ELF-1 (cell line): ENCODE measurements at places on chromosomes 4 and X.
A peak's percentile ranks its signal among the peaks of the same experiment; 100 is the strongest.

- DNase-seq: no peak
These were observed 162.9 kb upstream of the SPIN4 start for GRCh38 chrX:63513825-63514568.

DNA sequence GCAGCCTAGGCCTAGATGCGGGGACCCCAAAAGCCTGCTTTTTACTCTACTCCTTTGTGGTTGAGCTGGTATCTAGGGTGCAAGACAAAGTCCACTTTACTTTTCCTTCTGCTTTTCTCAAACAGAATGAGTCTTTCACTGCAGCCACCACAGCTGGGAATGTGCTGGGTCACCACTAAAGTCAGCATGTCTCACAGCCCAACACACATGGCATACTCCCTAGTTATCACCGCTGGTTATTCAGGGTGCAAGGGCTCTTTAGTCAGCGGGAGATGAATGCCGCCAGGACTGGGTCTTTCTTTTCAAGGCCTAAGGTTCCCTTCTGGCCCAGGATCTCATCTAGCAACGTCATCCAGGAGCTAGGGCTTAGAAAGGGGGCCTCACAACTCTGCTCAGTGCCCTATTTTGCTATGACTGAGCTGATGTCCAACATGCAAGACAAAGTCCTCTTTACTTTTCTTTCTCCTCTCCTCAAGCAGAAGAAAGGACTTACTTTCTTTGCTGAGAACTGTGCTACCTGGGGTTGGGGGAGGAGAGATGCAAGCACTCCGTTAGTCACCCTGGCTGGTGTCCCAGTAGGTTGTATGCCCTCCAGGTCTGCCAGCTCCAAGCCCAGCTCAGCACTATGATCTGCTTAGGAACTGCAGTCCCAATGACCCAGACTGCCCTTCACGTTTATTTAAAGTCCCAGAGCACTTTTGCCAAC, 22.9 kb upstream of the STPG2 start:
- DNase-seq: peak; percentile 29

DNA sequence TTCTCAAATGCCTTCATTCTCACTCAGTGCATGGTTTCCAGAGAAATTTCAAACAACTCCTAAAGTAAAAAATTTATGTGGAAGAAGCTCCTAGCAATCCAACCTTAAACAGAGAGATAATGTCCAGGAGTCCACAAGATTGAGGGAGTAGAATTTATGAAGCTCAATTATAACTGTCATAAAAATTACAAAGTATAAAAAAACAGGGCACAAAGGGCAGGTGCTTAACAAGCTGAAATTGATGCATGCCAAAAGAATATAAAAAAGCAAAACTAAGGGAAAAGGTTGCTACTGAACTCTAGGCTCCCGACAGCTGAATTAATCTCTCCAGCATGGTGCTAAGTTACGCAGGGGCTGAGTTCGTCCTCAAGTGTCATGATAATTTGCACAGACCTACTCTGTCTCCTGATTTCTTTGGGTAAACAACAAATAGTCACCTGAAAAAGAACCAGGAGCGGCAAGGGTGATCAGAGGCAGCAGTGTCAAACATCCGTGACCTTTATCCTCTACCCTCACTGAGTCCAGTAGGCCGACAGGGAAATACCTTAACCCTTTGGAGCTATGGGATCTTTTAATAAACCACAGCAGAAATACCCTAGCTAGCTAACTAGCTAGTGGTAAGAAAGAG, 47.2 kb upstream of the RELL1 start:
- no peak for DNase-seq

DNA sequence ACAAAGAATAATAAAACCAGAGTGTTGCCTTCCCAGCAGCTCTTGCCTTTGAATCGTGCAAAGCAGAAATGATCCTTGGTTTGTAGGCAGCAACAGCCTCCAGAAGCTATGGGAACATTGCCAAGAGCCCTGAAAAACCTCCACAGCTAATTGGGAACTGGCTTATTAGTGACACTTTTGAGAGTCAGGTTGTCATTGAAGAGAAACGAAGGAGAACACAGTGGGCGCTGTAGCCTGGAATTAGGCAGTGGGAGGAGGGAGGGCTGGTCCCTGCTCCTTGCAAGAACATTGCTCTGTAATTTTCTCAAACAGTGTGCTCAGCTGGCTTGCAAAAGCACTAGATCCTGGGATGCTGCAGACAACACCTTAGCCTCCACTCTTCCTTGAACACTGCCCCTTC, 331.5 kb upstream of the EMCN start:
- DNase-seq: no peak

GRCh38 chrX:96556886-96557285, 127.8 kb upstream of the DIAPH2 start:
- no peak for DNase-seq

DNA sequence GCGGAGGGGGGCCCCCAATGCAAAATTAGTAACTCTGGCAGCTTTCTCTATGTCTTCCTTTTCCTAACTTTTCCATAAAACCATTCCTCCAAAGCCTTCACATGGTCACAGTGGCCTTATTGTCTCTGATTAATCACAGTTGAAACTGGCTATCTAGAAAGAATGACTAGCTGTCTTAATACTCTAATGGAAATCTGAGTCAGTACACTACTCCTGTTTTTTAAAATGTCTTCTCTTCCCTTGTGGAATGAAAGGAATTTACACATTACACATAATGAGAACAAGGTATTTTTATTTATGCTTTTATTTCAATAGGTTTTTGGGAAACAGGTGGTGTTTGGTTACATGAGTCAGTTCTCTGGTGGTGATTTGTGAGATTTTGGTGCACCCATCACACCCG, 66.3 kb upstream of the PUDP start:
- no peak for DNase-seq

DNA sequence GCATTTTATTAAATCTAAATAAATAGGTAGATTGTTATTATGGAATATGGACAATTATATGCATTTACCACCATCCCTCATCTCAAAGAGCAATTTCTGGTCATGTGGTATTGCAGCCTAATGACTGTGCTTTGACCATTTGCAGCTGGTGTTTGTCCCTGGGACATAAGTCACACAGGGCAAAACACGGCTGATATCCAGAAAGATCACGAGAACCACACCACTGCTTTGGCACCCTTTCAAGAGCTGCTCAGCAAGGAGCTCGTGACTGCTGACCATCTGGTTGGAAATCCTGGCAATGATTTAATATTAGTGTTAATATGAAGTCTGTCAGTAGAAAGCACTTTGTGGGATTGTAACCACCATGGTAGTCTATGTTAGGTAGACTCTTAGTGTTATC, 545.0 kb downstream of the GBA3 start:
- no peak for DNase-seq

DNA sequence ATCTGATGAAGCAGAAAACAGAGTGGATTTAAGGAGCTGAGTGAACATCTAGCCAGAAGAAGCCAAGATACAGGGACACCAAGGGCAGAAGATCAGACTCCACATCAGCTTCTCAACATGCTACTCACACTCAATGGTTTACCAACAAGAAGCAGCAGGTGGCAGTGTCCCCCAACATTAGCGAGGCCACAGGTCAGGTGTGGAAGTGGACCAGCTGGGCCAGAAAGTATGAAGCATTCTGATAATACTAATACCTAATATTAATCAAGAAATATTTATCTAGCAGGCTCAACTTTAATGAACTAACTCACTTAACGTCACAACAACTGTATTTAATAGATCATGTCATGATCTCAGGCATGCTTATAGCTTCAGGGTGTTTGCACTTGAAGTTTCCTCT, 73.4 kb upstream of the TTC29 start:
- peak; percentile 42 for DNase-seq

DNA sequence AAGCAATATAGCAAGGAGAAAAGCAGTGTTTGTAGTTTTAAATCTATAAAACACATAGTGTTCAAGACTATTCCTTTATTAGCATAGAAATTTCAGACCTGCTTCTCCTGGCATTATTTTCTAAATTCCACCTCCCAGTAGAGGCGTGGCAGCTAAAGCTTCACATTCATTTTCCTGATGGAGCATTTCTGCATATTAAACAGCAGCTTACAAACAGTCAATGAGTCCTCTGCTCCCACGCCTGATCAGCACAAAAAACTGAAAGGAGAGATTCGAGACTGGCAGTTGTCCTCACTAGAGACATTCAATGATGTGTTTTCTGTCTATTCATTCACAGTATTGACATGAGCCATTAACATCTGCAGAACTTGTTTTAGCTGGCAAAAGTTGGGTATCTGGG, 61.4 kb downstream of the SHISA3 start:
- no peak for DNase-seq

- no peak for DNase-seq
These were observed 34.1 kb upstream of the ZNF81 start for GRCh38 chrX:47802589-47802988.

GRCh38 chr4:82235346-82235745, 138.4 kb downstream of the HNRNPD start:
- DNase-seq: no peak

DNA sequence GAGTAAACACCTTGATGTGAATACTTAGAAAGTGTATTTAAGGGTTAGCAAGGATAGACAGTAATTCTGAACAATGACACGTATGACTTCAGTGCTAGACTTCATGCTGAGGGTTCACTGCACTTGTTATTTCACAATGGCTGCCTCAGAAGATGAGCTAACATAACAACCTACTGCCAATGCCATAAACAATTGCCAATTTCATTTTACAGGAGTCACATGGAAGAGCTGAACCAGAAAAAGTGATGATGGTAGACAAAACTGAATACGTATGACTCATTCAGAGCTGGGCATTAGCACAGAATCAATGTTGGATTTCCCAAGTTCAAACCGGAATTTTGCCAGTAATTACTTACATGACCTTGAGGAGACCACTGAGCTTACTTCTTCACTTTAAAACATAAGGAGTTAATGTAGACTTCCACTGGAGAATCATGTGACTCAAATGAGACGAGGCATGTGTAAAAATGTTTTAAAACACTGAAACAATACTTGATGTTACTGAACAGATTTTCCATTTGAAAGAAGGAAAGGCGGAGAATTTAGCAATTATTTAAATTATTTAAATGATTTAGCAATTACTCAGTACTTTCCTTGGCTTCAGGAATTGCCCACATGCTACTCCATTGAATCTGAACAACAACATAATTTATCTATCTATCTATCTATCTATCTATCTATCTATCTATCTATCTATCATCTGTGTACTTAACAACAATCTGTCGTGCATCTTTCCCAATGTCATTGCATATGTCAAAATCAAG, 868.5 kb upstream of the SLIT2 start:
- DNase-seq: no peak

DNA sequence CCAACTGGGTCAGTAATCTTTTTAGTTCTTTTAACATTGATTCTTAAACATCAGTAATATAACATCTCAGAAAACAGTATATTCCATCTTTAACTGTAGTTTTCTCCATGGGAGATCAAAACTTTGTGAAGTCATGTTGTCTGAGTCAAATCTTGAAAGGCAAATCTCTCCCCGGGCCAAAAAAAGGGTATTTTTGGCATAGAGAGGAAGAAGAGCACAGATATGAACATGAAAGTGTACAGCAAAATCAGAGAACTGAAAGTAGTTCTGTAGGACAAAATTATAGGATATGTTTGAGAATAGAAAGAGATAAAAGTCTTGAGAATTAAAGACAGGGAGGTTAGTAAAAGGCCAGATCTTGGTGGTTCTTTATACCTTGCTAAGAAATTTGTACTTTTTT, 176.4 kb upstream of the GYPA start:
- DNase-seq: no peak

- DNase-seq: no peak
These were observed 41.0 kb downstream of the PRPS1 start for GRCh38 chrX:107669261-107669660.

DNA sequence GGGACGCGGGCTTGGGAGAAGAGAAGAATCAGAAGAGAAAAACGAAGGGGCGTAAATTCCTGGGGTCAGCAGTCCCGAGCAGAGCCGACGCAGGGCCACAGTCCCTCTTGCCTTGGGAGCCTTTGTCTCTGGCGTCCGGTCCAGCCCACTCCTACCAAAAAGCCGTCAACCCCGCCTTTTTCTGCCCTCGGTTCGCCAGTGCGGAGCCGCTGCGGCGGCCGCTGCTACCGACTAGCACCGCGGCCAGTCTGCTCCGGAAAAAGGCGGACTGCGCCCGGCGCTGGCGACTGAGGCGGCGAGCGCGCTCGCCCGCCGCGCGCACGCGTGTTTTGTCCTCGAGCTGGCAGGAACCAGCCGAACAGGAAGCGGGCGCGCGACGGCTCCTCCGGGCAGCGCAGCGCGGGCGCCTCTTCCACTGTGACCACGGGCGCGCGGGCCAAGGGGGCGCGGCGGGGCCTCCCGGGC, 502 bp downstream of the HNRNPDL start:
- no peak for DNase-seq

- DNase-seq: no peak
These were observed 1230.0 kb upstream of the TENM3 start for GRCh38 chr4:181013162-181013561.

- DNase-seq: no peak
These were observed 358.4 kb upstream of the MAGEB16 start for GRCh38 chrX:35439692-35440091.

- no peak for DNase-seq
These were observed 33.1 kb downstream of the SYNPO2 start for GRCh38 chr4:118921786-118922185.

DNA sequence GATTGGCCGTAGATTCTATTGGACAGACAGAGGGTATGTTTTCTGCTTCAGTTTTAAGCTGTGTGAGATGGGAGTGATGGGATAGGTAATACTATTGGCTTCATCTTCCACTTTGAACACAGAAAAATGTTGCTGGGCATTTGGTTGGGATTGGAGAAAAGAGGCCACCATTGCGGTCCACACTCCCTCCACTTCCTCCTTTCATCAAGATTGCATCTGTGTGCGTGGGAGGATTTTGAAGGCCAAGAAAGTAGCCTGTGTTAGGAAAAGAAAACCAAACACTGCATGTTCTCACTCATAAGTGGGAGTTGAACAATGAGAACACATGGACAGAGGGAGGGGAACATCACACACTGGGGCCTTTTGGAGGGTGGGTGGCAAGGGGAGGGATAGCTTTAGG, 56.4 kb downstream of the EGF start:
- DNase-seq: no peak

DNA sequence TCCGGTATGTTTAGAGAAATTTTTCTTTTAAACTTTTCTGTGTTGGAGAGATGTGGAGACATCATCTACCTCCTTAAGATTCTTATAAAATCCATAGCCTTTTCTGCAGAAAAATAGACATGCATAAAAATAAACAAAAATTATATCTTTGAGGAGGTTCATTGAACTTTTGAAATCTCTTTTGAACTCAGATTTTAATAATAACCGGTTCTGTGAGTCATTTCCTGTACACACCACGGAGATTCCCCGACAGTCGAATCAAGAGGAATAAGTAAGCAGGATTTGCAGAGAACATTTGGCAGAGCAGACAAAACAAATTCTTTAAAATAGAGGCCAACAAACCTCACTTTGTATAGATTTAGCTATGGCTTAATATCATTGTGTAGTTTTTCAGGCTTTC, 918.7 kb upstream of the POU3F4 start:
- no peak for DNase-seq

GRCh38 chr4:15552557-15553362, 83.1 kb downstream of the CC2D2A start:
- no peak for DNase-seq

DNA sequence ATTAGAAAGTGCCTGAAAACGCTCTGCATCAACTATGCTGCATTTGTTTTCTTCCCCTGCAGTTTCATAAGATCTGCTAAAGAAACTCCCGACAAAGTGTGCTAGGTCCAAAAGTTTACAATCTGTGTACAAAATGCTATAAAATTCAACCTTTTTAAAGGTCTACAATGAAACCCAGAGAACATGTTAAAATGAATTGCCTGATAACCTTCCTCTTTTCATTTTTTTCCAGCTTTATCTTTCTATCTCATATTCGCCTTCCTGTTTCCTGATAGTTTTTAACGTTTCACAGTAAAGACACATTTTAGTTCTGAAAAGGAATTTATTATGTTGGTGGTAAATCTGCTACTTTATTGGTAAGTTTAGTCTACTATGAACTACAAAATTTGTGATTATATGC, 9.5 kb upstream of the HPGDS start:
- DNase-seq: no peak
